ENCODE measurements at places on chromosomes 5 and 9.

DNA sequence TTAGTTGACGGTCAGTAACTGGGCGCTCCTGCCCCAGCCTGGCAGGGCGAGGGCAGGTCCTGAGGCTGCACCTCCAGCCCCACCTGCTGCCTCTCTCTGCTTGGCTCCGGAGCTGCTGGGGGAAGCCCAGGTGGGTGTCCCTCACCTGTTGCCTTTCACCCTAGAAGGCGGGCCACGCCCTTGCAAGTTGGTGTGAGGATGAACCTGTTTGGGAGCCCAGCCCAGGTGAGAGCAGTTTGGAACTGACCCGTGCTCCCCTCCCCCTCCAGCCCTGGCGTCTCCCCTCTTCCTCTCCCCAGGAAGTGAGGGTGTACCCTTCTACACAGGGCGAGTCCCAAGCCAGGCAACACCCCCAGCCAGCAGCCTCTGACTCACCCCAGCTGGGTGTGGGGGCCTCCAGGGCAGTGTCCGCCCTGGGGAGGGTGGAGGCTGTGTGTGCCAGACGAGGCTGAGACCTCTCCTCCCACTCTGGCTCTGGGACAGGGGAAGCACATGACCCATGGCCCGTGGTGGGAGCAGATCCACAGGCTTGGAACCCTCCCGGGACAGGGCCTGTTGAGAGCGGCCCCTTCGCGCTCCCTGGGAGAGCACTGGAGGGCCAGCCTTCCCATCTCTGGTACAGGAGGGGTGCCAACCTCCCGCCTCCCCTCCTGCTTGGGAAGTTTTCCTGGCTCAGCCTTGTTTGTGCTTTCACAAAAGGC lies 10.4 kb downstream of the LRRC8A start:
- DNase-seq, result no peak

DNA sequence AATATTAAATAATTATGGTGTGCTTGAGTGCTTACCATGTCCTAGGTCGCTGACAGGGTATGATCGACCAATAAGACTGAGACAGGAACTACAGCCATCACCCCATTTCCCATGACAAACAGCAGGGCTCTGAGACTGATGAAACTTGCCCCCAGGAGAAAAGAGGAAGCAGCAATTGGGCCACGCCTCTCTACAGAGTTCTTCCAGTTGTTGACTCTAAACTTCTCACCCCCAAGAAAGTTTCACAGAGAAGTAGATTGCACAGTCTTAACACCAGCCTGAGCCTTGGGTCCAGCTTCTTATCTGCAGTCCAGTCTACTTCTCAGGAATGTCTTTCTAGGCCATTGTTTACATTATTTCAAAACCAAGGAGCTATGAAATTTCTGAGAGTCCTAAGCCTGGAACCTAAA lies 182.2 kb upstream of the ANKRD55 start:
- no peak for DNase-seq

- no peak for DNase-seq
Observed at GRCh38 chr9:127923771-127924170, 6.8 kb downstream of the PIP5KL1 start.

- no peak for DNase-seq
Observed at GRCh38 chr5:60649288-60649917, 50.6 kb downstream of the DEPDC1B start.

- no peak for DNase-seq
Observed at GRCh38 chr5:149038336-149039080, 24.4 kb downstream of the SH3TC2 start.

- no peak for DNase-seq
Observed at GRCh38 chr5:116440457-116441001, 134.1 kb downstream of the SEMA6A start.

DNA sequence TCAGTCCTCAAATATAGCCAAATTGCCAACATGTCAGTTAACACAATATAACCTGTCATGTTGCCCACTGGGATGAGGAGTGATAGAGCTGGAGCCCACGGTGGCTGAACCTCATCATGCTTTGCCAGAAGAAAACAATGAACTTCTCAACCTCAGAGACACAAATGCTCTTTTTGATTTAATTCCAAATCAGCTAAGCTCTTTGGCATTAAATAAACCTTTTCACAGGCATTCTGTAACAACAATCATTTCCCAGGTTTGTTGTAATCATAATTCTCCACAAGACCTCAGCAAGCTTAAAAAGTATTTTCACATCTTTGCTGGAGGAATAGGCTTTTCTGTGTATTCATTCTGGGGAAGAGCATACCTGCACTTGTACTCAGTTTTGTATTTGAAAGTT lies 830.9 kb downstream of the MAT2B start:
- DNase-seq, result no peak

- DNase-seq, result no peak
Observed at GRCh38 chr5:169534939-169535338, 48.6 kb upstream of the SPDL1 start.

DNA sequence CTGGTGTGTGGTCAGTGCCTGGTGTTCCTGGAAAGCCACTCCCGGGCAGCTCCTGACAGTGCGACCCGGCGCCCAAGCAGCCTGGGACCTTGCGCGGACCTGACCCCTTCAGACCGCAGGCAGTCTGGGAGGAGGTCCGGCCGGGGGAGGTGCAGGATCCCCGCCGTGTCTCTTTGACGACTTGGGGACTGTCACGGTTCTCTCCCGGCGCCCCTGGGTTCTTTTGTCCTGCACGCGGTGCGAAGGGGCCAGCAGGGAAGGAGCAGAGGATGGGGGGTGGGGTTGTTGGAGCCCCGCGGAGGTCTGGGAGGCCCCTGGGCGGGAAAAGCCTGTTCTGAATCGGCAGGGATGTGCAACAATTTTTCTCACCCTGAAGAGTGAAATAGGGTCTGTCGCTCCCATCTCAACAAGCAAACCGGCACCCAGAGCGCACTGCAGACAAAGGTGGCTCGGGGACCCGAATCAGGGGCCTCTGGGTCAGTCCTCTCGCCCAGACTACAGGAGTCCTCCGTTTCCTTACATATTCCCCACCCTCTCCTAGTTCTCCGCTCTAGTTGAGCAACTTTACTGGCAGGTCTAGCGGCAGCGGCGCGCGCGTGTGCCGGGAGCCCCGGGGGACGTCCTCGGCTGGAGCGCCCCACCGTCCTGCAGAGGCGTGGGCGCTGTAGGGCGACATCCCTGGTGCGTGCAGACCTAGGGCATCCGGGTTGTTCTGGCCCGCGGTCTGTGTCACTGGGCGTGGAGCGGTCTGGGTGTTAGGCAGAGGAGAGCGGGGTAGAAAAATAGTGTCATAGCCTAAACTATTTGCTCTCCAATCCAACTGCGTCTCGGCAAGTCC lies 1.2 kb downstream of the VCAN start:
- no peak for DNase-seq

- no peak for DNase-seq
Observed at GRCh38 chr5:111582451-111582850, 70.1 kb upstream of the STARD4 start.

- peak; percentile 45 for DNase-seq
Observed at GRCh38 chr5:1299511-1299850, 4.6 kb upstream of the TERT start.

GRCh38 chr5:78514427-78515330 lies 133.9 kb downstream of the LHFPL2 start:
- no peak for DNase-seq

GRCh38 chr5:2642684-2643345 lies 108.7 kb downstream of the IRX2 start:
- no peak for DNase-seq

DNA sequence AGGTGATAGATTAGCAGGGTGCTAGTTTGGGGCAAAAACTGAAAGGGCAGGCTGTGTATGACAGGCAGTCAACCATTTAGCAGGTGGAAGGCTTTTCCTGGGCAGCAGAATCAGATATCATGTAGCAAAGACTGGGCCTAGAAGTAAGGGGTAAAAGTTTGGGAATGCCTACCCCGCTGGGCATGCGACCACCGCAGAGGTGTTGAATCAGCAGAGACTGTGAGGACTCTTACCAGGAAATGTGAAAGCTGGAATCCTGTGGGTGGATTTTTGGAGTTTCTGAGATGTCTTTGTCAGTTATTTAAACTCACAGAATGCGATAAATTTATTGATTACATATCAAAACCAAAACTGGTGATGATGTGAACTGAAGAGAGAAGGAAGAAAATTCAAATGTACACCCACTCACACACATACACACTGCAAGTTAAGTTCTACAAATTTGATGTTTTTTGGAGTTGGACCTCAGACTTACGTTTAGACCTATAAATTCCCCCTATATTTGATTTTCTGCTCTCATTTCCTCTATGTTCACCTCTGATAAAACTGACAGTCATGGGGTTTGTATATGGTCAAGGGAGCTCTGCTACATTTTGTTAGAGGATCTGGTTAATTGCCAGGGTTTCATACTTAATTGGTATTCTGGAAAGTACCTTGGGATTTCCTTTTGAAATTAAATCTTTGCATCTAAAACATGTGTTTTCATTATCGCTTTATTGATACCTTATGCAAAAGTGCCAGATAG lies 333.6 kb downstream of the CSNK1G3 start:
- no peak for DNase-seq

DNA sequence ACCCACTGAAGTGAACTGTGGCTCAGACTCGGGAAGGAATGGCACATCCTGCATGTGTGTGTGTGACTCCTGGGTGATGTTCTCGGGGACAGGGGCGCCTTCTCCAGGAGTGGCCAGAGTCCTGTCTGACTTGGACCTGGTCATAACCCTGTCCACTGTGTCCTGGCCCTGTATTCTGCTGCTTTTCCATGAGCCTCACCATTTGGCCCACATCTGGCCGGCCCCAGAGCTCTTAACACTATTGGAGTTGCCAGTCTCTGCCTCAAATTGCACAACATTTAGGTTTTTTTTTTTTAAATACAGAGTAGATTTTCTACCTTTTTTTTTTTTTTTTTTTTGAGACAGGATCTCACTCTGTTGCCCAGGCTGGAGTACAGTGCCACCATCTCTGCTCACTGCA lies 278.3 kb upstream of the TUT7 start:
- DNase-seq, result no peak

DNA sequence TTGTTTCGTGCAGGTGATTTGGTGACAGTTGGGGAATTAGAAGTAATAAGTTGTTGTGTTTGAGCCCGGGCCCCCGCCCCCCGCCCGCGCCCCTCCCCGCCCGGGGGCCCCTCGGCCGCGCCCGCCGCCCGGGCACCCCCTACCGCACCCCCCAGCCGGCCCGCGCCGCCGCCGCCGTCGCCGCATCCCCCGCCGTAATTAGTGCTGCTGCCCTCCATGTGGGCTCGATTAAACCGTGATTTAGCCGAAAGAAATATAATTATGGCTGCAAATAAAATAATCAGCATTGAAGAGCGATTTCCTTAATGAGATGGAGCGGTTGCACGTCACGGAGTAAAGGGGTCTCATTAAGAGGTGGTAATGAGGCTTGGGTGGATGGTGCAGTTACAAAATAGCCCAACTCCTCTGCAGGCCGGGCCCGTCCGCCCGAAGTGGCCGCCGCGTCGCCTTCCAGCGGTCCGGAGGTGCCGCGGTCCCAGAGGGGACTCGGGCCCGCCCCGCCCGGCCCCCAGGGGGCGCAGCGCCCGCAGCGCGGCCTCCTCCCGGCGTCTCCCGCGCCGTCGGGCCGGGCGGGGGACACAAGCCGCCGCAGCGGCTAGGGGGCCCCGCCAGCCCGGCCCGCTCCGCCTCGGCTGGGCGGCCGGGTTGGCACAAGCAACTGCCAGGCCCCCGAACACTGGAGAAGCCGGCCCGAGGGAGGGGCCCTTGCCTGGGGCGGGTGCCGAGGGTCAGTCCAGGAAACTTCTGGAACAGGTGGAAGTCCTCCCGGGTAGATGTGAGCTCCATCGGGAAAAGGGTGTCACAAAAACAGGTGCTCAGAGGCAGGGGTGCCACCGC lies 6.9 kb upstream of the OTP start:
- no peak for DNase-seq

DNA sequence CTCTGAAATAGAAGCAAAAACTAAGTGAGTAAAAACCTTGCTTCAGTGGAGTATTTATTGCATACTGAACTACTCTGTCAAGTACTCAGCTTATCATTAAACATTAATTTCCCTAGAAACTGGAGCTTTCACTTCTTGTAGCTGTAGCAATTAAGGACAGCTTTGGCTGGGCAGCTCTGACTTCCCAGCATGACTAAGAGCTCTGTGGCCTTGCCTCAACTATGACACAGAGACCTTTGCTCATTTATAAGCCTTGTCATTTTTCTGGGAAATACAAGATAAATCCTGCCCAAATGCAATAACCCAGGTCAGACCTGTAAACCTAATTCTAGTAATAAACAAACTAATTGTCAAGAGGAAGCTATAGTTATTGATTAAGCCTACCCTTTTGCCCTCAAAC lies 65.4 kb upstream of the STK32A start:
- no peak for DNase-seq

DNA sequence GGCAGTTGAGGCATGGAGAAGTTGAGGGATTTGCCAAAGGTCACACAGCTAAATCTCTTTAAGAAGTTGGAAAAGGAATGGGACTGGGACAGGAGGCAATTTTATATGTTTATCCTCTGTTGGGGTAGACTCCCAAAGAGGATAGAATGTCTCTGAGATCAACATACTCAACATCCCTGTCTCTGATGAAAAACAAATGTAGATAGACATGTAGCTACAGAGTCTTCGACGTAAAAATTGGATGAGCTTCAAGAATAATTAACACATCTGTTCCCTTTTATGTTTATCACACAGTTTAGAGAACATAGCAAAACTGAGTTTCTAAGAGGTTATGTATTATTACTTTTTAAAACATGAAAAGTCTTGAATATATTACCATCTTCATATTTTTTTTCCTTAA lies 204.6 kb upstream of the CD180 start:
- no peak for DNase-seq

- DNase-seq, result no peak
Observed at GRCh38 chr5:151022511-151023018, 2.2 kb downstream of the GPX3 start.

GRCh38 chr9:72154468-72155285 lies 5.4 kb downstream of the GDA start:
- no peak for DNase-seq
